Vagina (tissue), 2 donors: ENCODE measurements at places on chromosomes 1 and 21.

DNA sequence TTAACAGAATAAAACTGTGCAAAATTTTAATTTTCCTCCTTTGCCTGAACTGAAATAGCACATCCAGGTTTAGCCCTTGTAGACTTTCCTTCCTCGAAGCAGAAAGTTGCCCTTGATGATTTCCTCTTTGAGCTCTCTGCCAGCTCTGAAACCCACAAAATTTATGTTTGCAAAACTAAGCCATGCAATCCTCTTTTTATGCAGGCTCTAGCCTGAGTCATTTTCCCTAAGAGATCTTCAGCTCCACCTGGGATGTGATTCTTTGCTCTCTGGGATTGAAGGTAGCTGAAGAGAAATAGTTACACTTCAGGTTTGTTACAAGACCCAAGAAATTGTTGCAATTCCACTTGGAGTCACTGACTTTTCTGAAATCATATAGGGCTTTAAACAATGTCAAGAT is 1.4 kb upstream of the F3 start:
- peak; percentile 47 for DNase-seq

- no peak for DNase-seq
These were observed 28.1 kb downstream of the TSHB start for GRCh38 chr1:115057661-115058254.

- DNase-seq: no peak
These were observed 105.8 kb downstream of the TNFSF18 start for GRCh38 chr1:172944931-172945330.

- no peak for DNase-seq
These were observed 3.3 kb upstream of the SSBP3 start for GRCh38 chr1:54409156-54410142.

GRCh38 chr1:186819126-186819525 is 9.6 kb upstream of the PLA2G4A start:
- DNase-seq: no peak

DNA sequence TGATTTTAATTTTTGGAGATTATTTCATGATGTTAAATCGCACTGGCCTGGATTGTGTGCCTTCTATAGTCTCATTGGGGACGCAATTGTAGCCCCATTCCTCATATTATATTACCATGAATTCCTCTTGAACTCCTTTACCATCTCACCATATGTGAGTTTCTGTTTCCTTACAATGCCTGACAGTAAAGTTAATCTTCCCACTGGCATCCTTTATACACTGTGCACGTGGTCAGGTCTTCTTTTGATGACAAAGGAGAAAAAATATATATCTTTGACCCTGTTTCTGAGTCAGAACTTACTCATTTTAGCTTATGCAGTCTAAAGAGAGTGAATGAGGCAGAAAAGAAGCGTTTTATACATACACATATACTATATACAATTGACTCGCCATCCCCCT is 774 bp upstream of the ABL2 start:
- no peak for DNase-seq

DNA sequence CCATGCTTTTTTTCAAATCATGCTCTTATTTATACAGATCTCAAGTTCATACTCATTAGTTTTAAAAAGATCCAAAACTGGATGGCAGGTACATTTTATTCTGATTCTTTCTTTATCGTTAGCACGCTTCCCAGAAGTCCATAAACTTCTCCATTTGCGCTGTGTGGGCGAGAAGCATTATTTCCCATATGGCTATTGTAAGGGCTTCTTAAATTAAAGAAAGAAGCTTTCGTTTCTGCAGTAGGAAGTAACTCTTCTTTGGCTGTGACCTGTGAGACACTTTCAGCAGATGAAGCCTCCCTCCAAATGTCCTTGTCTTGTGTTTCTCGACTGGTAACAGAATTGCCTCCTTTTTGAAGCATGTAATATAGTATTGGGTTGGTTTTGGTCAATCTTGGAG is 100.2 kb downstream of the NRIP1 start:
- no peak for DNase-seq

GRCh38 chr1:2946999-2947690 is 74.1 kb upstream of the ACTRT2 start:
- no peak for DNase-seq
